CD4-positive, alpha-beta T cell (primary cell): ENCODE measurements at places on chromosomes 3 and 15.
A peak's percentile ranks its signal among the peaks of the same experiment; 100 is the strongest.

DNA sequence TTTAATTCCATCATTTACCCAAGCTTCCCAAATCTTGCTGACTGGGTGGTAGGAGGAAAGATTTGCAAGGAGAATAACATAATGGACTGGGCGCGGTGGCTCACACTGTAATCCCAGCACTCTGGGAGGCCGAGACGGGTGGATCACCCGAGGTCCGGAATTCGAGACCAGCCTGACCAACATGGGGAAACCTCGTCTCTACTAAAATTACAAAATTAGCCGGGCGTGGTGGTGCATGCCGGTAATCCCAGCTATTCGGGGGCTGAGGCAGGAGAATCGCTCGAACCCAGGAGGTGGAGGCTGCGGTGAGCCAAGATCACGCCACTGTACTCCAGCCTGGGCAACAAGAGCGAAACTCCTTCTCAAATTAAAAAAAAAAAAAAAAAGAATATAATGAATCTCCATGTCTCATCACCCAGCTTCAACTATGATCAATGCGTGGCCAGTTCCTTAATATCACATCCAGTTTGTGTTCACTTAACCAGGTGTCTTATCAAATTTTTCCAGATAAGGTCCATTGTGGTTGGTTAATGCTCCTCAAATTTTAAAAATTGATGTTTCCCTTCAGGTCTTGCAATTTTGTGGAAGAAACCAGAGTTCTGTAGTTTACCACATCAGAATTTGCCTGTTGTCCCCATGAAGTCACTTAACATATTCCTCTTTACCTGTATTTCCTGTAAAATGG lies 1.3 kb upstream of the ABCF3 start:
- DNase-seq: peak; percentile 19

- no peak for DNase-seq
These were observed 233.4 kb downstream of the CACNA2D3 start for GRCh38 chr3:54355800-54356199.

GRCh38 chr3:18717598-18717997 lies 292.5 kb upstream of the SATB1 start:
- no peak for DNase-seq

DNA sequence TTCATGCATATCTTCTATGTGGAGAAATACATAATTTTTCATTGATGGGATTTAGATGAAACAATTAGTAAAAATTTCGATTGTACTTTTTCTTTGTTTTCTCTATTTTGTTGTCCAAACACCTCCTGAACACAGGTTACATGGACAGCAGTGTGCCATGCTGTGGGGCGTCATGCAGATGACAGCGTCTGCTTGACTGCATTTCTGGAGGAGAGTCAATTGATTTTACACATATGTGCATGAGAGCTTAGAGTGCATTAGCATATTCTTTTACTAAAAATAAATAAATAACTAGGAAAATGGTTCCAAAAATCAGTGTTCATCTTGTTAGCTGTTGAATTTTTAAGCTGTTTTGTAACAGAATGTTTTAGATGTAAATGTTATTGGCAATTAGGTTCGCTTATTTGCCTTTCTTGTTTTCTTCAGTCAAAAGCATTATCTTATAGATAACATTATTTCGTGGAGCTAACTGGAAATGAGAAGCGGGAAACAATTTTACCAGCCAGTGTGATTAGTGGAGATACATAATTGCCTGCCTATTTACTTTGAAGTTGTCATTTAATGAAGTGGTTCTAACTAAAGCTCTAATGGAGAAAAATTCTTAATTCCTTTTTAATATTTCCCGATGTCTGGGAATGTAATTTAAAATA lies 82.7 kb upstream of the VGLL3 start:
- no peak for DNase-seq

DNA sequence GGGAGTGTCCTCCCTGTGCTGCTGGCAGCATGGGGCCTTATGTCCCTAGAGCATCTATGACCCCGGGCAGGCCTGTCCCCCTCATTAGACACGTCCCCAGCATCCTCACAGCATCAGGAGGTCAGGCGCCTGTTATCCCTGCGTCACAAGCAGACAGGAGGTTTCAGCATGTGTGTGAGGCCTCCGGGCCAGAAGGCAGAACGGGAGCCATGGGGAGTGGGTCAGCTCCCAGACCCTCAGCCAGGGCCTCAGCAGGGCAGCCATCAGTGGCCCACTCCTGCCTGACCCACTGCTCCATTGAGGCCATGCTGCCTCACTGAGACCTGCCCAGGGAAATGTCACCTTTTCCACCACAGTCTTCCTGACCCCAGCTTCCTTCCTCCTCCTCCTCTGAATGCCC lies 71.6 kb downstream of the DNAJB8 start:
- DNase-seq: no peak

GRCh38 chr3:123781571-123782275 lies 102.4 kb downstream of the MYLK start:
- no peak for DNase-seq

DNA sequence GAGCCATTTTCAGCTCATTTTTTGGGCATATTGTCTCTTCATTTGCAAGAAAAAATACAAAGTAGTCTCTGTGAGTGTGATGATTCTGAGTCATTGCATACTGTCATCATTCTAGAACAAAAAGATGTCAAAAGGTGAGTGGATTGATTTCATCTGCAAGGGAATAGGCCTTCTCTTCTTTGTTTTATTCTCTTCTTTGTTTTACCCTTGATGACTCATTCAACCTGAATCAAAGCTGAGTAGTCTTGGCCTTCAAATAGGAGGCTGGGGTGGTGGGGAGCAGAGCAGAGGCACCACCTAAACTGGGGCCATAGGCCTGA lies 25.4 kb downstream of the CYP19A1 start:
- DNase-seq: no peak

- DNase-seq: no peak
These were observed 755.5 kb upstream of the SEMA6D start for GRCh38 chr15:46961795-46962194.

GRCh38 chr3:10523561-10523960 lies 18.2 kb upstream of the ATP2B2 start:
- DNase-seq: no peak

GRCh38 chr3:116443191-116443661 lies 2.1 kb downstream of the LSAMP start:
- no peak for DNase-seq

GRCh38 chr3:187942658-187943241 lies 197.5 kb upstream of the BCL6 start:
- DNase-seq: no peak

GRCh38 chr3:30535525-30535924 lies 70.9 kb upstream of the TGFBR2 start:
- no peak for DNase-seq

DNA sequence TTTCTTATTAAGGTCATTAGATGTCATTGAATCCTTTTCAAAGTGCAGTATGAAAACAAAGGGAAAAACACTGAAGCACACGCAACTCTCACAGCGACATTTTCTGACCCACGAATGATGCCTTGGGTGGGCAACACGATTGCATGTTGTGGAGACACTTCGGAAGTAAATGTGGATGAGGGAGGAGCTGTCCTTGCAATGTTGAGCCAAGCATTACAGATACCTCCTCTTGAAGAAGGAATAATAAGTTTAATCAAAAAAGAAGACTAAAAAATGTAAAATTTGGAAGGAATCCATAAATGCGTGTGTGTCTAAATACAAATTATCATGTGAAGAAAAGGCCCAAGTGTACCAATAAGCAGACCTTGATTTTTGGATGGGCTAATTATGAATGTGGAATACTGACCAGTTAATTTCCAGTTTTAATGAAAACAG lies 16.9 kb downstream of the THBS1 start:
- DNase-seq: no peak

GRCh38 chr3:48414376-48415250 lies 15.3 kb downstream of the PLXNB1 start:
- DNase-seq: no peak

GRCh38 chr3:151268267-151269235 lies 9.8 kb downstream of the P2RY14 start:
- no peak for DNase-seq

DNA sequence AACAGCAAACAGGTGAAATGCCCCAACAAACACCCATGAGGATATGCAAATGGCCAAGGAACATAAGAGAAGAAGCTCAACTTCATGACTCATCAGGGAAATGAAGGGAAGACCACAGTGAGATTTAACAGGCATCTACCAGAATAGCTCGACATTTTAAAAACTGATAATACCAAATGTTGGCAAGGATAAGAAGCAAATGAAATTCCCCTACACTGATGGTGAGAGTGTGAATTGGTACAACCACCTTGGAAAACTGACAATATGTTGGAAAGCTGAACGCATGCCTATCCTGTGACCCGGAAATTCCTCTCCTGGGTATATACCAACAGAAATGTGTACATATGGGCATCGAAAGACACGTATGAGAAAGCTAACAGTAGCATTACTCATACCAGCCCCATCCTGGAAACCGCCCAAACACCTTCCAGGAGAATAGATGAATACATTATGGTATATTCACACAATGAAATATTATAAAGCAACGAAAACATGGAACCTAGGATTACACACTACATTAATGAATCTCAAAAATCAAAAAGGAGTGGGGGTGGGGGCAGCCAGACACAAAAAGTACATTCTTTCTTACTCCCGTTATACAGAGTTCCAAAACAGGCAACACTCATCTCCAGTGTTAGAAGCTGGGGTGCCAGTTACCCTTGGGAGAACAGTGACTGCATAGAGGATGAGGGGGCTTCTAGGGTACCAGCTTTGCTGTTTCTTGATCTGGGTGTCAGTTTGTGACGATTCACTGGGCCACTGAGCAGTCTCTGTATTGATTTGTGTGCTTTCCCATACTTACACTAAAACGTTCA lies 16.9 kb downstream of the RFTN1 start:
- no peak for DNase-seq

GRCh38 chr3:14925729-14926591 lies 21.4 kb upstream of the NR2C2 start:
- DNase-seq: peak; percentile 46

DNA sequence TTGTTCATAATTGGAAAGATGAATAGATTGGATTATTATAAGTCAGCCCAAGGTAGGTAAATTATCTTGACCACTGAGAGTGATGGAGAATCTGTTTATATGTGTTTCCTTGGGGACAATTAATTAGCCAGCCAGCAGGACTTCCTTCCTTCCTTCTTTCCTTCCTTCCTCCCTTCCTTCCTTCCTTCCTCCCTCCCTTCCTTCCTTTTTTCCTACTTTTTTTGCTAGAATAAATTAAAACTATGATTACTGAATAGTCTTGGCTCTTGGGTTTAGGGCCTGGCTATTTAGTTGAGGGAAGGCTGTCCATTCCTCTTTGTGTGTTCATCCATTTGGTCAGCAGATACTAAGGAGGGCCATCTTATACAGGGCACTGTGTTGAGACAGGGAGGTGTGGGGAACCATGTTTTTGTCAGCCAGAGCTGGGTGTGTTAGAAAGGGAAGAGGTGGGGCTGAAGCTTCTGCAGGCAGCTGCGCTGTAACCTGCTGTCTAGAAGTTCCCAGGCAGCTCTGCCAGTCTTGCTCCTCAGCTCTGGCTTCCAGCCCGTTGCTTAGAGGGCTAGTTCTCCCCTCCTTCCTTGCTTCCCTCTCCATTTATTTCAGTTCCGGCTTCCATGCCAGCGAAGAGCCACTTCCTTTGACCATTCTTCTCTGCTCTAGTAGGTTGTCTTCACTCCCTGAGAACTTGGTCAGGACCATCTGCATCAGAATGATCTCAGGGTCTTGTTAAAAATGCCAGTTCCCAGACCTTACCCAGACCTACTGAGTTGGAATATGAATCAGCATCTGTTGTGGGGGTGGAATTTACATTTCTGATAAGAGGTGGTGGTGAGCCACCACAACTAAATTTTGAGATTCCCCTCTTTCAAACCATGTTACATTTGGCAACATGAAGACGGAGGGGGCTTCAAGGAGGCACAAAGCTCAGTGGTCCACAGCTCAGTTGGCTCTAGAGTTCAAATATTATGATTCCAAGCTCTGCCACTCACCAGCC lies 113.9 kb downstream of the DGKG start:
- no peak for DNase-seq

- DNase-seq: no peak
These were observed 198.8 kb downstream of the DOCK3 start for GRCh38 chr3:50873376-50874157.

- no peak for DNase-seq
These were observed 1068.6 kb upstream of the CADM2 start for GRCh38 chr3:83890039-83890762.

GRCh38 chr3:78141269-78141668 lies 1101.4 kb downstream of the ROBO2 start:
- DNase-seq: no peak
